ENCODE measurements at places on chromosomes 16 and 17. TPM values are rescaled to one million over a fixed set of nuclear protein-coding genes. Genes with fewer than 3 reads are reported as not detected.

GRCh38 chr17:4110152-4110551, 32.7 kb downstream of the ZZEF1 start:
- DNase-seq = no peak

DNA sequence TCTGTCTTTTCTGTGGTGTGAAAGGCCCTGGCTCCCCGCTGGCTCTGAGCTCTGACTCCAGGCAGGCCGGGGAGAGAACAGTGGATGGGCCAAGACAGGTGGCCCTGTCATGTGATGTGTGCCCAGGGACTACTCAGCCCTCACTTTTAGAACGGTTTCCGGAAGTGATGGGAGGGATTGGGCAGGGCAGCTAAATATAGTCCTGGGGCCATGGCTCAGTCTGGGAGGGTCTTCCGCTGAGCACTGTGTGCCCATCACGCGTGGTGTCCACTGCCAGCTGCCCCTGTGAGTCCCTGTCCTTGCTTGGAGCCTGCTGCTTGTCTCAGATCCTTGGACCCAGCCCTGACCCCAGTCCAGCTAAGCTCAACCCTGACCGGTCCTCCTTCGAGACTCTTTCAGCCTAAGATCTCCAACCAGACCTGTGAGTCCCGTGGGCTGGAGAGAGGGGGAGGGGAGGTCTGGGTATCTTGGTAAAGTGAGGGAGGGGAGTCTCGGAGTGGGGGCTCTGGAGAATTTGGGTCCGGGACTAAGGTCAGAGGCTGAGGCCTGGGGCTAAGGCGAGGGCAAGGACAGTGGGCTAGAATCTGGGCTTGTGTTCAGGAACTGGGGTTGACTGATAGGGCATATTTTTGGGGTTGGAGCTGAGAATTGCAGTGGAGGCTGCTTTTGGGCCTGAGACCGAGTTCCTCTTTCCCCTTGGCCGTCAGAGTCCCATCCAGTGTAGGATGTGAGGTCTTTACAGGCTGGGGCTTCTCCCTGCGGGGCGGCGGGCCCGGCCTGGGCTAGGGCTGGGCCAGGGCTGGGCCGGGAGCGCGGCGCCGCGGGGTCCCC, at the start of gene TRIM72:
Gene TRIM72 (plus strand): TSS at position 243 of the 831 bp plus-strand sequence. CDS start 620 bp downstream, outside the sequence.
- DNase-seq = no peak

- no peak for DNase-seq
These were observed 26.0 kb upstream of the ITGB4 start for GRCh38 chr17:75695141-75695829.

GRCh38 chr16:55151561-55152305, 172.3 kb upstream of the IRX6 start:
- DNase-seq = no peak

GRCh38 chr17:35377706-35378105, 4.3 kb upstream of the SLFN11 start:
- DNase-seq = no peak

- no peak for DNase-seq
These were observed 12.0 kb upstream of the BCAR1 start for GRCh38 chr16:75263291-75263962.

- no peak for DNase-seq
These were observed 3.4 kb upstream of the ABCC11 start for GRCh38 chr16:48250520-48251278.

DNA sequence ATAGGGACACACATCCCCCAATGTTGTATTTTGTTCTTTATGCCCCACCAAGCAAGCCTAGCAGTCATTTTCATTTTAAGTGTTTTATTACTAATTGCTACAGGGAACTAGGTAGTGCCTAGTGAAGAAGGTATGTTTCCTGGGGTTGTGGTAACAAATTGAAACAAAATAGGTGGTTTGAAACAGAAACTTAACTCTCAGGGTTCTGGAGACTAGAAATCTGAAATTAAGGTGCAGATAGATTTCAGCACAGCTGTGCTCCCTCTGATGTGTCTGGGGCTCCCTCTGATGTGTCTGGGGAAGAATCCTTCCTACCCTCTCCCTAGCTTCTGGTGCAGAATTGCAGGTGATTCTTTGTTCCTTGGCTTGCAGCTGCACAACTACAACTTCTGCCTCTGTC, 390.1 kb downstream of the ZFHX3 start:
- no peak for DNase-seq

DNA sequence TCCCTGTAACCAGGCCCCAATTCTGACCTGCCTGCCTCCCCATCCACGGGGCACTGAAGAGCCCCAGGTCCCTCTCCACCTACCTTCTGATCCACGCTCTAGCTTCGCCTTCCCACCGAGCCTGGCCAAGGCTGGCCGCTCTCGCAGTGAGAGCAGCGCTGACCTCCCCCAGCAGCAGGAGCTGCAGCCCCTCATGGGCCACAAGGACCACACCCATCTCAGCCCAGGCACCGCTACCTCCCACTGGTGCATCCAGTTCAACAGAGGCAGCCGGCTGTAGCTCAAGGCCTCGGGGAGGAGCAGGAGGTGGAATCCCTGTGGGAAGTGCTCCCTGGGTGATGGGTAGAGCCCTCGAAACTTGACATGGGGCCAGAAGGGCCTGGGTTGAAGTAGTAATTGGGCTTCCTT, 8.4 kb upstream of the PLEKHG4 start:
- no peak for DNase-seq

GRCh38 chr16:56870276-56870888, 5.4 kb downstream of the SLC12A3 start:
- no peak for DNase-seq

- DNase-seq = no peak
These were observed 139.2 kb downstream of the TOX3 start for GRCh38 chr16:52407778-52408177.

GRCh38 chr16:25065899-25066298, 45.6 kb upstream of the LCMT1 start:
- DNase-seq = no peak

GRCh38 chr17:57628421-57628820, 116.7 kb downstream of the CCDC182 start:
- DNase-seq = no peak

GRCh38 chr17:1273492-1274244, 3.4 kb downstream of the BHLHA9 start:
- DNase-seq = no peak

DNA sequence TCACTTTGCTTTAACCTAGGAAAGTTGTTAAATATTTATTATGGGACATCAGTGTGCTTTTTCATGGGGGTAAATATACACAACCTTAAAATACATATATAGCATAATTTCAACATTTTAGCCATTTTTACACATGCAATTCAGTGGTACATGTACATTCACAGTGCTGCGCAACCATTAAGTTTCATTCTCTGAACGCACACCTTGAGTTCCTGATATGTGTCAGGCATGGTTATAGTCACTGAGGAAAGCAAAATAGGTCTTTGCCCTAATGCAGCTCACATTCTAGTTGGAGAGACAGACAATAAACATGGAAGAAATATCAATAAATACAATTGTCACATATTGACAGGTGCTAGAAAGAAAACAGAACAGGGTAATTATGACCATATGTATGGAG, 12.8 kb upstream of the CNEP1R1 start:
- no peak for DNase-seq

GRCh38 chr17:72346306-72346705, 225.5 kb downstream of the SOX9 start:
- DNase-seq = no peak

DNA sequence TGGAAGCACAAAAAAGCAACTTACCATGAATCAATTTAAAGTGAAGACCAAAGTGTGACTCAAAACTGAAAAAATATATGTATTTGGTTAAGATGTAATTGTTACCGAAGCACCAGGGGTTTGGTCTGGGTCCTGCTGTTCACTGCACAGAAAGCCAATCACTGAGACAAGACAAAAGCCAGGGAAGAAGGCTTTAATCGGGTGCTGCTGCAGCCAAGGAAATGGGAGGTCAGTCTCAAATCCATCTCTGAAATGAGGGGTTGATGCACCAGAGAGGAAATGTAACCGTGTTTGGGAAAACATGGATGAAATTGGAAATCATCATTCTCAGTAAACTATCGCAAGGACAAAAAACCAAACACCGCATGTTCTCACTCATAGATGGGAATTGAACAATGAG, 73.6 kb upstream of the HSBP1 start:
- DNase-seq = no peak

GRCh38 chr17:42475121-42475520, 16.4 kb downstream of the ATP6V0A1 start:
- DNase-seq = no peak

GRCh38 chr17:40224718-40225550, 5.8 kb downstream of the WIPF2 start:
- DNase-seq = no peak

GRCh38 chr17:59723041-59723440, 15.6 kb downstream of the VMP1 start:
- DNase-seq = no peak

- DNase-seq = no peak
These were observed 35.9 kb downstream of the TRARG1 start for GRCh38 chr17:1315409-1315808.

- no peak for DNase-seq
These were observed 28.0 kb downstream of the NFATC3 start for GRCh38 chr16:68113059-68113761.

DNA sequence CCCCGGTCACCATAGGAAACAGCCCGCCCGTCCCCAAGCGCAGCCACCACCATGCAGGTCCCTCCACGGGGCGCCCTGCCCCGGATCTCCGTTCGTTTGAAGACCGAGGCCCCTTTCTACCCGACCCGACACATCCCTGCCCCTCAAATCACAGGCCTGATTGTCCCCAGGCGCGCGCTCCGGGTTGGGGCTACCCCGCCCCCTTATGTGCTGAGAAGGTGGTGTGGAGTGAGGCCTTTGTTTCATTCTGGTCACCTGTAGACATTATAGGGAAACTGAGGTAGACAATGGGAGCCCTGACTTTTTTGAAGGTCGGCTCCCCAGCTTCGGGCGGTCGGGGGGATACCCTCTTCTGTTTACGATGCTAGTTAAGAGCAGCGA, 763 bp upstream of the ACTG1 start:
- DNase-seq = peak; percentile 80

GRCh38 chr16:11757671-11758545, 15.3 kb upstream of the TXNDC11 start:
- DNase-seq = peak; percentile 31

DNA sequence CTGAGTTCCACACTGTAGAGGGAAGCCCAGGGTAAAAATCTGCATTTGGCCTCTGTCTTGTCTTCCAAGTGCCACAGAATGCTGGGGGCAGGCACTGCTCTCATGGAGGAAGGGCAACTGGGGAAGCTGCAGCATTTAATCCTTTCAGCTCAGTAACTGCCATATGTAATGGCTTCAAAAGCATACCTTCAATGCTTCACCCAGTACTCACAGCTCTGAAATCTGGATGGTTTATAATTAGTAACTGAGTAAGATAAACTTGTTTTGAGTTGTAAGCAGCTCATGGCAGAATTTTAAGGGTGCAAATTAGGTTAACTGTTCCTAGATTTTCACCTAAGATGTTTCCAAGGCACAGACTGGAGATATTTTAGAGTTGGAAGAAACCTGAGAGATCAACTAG, 24.5 kb downstream of the PMP22 start:
- no peak for DNase-seq

- no peak for DNase-seq
These were observed 102.9 kb downstream of the NDE1 start for GRCh38 chr16:15752717-15753488.

DNA sequence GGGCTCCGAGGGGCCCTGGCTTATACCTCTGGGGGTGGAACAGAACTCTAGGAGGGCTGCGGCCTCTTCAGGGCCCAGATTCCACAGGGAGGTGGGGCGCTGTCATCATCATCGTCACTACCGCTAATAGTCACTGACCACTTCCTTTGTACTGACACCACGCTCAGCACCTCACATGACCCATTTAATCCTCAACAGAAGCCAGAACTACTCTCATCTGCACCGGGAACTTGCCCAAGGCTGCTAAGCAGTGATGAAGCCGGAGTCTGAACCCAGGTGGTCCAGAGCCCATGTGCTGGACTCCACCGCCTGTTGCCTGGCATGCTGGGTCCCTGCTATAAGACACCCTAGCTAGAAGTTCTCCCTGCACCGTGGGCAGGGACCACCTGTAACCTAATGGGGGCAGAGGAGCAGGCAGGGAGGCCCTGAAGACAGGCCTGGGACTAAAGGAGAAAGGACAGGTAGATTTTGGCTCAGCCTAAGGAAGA, 12.0 kb downstream of the UNC13D start:
- peak; percentile 57 for DNase-seq

- no peak for DNase-seq
These were observed 289.8 kb upstream of the FOXF1 start for GRCh38 chr16:86220561-86220960.

DNA sequence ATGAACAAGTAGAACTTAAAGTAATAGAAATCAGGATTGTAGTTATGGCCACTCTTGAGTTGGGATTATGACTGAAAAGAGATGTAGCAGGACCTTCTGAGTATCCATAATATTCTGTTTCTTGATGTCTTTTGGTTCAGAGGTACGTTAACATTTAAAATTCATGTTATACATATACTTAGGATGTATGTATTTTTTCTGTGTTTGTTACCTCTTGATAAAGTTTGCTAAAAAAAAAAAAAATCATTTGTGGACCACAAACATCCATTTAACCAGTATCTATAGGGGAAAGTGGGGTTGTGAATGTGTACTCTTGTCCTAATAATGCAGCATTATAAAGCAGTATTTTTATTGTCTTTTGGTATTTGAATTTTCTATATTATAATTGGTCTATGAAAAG, 65.6 kb downstream of the BCAS3 start:
- DNase-seq = no peak

SLC5A11 gene
- not detected for total RNA-seq

CLEC10A gene
- 7.0 TPM for total RNA-seq

CD300E gene
- not detected for total RNA-seq

CD300LB gene
- total RNA-seq = not detected

PMFBP1 gene
- total RNA-seq = 4.8 TPM

LGALS9B gene
- total RNA-seq = 12.7 TPM

HBA2 gene
- 7.0 TPM for total RNA-seq

KRT25 gene
- not detected for total RNA-seq

SMTNL2 gene
- total RNA-seq = 0.40 TPM

MEOX1 gene
- 0.96 TPM for total RNA-seq

KRT27 gene
- total RNA-seq = 1.1 TPM

Measured in transverse colon (tissue), 4 donors.